Cardiac muscle cell (in vitro differentiated cells and primary cell): ENCODE measurements at places on chromosomes 12 and 14. TPM values are rescaled to one million over a fixed set of nuclear protein-coding genes. Genes with fewer than 3 reads are reported as not detected.

- no peaks in the 10 kb centered on the region for H3K36me3 ChIP-seq
- H3K4me1 ChIP-seq = no peaks in the 10 kb centered on the region
- DNase-seq = peak; percentile 27
- no peak overlapping the region for H3K4me3 ChIP-seq
- no peaks in the 10 kb centered on the region for H3K27me3 ChIP-seq
Measured at GRCh38 chr14:34662561-34663088, 32.7 kb upstream of the SNX6 start.

DNA sequence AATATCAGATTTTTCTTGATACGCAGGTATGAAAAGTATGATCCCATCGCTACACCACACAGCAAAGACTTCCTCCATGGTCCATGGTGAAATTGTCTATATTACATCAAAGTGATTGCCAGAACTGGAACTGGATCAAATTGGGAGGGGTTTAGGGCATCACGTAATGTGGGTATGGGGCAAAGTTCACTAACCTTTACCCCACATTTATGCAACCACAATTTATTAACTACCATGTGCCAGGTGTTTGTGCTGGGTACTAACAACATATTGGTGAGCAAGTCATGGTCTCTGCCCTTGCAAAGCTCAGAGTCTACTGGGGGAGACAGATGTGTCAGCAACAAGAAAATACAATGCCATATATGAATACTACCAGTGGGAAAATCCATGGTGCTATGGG lies 258.9 kb downstream of the SUDS3 start:
- H3K4me1 ChIP-seq = no peaks in the 10 kb centered on the region
- no peak overlapping the region for H3K27ac ChIP-seq
- no peaks in the 10 kb centered on the region for H3K36me3 ChIP-seq
- H3K27me3 ChIP-seq = no peaks in the 10 kb centered on the region

The CNTN1 gene
- 1.6 and 4.2 TPM in 2 replicates for polyA plus RNA-seq

The KRT72 gene
- not detected in 2 replicates for polyA plus RNA-seq
